ENCODE measurements at places on chromosomes 2 and 18.

DNA sequence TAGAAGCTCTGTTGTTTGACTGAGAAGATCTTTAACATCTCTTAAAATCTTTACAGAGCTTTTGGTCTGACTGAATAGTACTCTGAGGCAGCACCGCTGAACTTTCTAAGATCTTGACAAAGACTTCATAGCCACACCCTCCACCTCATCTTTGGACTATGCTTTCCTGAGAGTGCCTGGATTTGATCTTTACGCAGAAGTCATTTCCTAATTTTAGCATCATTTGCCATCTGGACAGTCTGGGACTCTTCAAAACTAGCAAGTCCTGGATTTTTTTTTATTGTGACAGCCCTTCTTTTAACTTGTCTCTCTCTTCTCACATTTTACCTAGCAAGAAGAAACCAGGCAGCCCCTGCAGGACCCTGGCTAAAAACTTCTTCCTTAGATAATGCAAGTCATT, 188.8 kb downstream of the CTIF start:
- DNase-seq, result no peak

- DNase-seq, result no peak
These were observed 244.6 kb downstream of the NR4A2 start for GRCh38 chr2:156087875-156088274.

DNA sequence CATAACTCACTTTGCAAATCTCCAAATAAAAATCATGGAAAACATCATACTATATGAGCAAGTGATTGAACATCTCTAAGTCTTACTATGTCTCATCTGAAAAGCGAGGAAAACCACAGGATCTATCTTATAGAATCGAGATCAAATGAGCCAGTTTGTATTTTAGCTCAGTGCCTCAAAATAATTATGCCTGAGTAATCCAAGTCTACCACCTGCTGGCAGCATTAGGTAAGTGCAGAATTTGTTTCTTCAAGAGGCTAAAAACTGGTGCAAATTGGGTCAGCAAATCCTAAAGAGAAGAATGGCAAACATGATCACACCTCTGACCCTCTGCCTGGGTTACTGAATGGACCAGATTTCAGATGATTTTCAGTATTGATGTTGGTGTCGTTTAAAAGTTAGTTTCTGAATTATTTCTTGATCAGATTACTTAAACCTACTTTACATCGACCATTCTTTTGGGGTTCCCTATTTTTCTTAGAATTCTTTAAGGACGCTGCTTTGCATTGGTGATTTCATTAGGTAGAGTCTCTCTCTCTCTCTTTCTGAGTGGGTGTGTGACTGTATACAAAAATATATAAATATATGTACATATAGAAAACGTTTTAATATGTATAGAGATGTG, 12.7 kb upstream of the FHOD3 start:
- peak; percentile 78 for DNase-seq

DNA sequence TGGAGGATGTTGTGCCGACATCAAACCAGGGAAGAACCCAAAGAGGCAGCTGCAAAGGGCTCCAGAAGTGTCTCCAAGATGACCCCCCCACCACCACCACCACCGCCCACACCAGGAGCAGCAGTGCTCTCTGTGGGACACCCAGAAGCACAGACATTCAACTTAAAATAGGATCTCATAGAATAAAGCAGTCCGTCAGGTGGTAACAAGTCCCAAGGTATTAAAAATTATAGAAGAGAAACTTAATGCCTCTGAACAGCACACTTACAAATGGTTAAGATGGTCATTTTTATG, 155.5 kb upstream of the ID2 start:
- no peak for DNase-seq

DNA sequence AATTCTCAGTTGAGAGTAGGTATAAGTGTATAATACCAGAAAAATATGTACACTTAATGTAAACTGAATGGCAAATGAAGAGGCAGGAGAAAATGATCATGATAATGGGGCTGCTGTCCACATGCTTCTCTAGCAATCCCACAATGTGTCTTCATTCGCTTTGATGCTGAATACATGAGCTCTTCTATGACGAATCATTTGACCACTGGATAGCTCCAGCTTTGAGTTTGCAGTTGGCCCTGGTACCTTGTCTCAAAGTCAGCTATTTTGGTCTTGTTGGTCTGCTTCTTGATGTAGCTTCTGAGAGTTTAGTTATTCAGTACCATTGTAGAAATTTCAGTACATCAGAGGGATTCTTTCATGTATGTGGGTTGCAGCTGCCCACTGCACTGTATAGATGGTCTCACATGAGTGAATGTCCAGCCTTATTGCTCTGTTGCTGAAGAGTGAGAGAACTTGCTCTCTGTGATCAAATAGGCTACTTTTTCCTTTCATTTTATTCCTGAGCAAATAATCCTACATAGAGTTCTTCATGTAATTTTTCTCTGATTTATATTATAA, 105.1 kb downstream of the TTC27 start:
- DNase-seq, result no peak

DNA sequence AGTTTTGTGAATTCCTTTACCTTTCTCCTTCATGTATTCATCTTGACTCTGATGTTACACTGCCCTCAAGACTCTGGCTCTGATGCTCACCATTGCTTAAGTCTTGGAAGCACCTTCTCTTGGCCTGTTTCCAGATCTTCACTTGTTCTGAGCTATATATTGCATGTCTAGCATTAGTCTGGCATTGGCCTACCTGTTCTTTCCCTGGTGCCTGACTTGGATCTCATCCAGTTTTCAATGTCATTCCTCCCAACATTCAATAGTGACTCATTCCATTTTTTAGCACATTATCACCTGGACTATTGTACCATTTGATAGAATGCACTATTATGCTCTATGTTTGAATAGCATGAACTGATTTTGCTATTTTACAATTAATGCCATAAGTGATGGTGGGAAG, 127.3 kb upstream of the NYAP2 start:
- DNase-seq, result peak; percentile 72

DNA sequence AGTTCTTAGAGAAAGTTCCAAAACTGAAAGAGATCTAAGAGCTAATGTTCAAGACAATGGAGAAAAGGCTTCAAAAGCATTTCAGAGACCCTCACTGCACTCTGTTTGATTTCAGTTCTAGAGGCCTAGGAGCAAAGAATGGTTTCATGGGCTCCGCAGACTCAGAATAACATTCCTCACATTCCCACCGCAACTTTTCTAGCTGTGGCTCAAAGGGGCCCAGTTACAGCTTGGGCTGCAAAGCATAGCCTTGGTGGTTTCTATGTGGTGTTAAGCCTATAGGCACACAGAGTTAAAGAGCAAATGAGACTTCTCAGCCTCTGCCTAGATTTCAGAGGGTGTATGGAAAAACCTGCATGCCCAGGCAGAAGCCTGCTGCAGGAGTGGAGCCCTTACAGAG, 73.0 kb downstream of the FSIP2 start:
- DNase-seq, result no peak

DNA sequence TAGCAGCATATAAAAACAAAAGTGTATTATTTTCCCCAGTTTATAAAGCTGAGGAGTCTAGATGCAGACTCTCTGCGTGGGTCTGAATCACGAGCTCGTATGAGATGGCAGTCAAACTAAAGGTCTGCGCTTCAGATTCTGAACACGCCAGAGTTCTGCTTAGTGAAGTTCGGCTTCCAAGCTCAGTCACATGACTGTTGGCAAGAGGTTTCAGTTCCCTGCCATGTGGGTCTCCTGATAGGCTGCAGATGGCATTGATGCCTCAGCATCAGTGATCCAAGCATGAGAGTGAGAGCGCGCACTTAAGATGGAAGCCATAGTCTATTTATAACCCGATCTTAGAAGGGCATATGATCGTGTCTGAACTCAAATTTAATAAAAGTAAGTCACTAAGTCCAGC, 242.8 kb upstream of the DOK6 start:
- DNase-seq, result no peak

- no peak for DNase-seq
These were observed 816.4 kb downstream of the SOCS6 start for GRCh38 chr18:71105078-71105819.

GRCh38 chr2:74043345-74044329, 58.9 kb downstream of the TET3 start:
- DNase-seq, result no peak

DNA sequence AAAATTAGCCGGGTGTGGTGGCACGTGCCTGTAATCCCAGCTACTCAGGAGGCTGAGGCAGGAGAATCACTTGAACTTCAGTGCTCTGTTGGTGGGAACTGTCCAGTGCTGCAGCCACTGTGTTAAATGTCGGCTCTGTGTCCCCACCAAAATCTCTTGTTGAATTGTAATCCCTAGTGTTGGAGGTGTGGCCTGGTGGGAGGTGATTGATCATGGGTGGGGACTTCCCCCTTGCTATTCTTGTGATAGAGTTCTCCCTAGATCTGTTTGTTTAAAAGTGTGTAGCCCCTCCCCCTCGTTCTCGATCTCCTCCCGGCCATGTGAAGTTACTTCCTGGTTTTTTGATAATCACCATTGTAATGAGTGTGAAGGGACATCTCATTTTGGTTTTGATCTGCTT, 9.8 kb upstream of the RPL31 start:
- DNase-seq, result no peak

- peak; percentile 33 for DNase-seq
These were observed 66.8 kb upstream of the ASAP2 start for GRCh38 chr2:9139491-9140443.

DNA sequence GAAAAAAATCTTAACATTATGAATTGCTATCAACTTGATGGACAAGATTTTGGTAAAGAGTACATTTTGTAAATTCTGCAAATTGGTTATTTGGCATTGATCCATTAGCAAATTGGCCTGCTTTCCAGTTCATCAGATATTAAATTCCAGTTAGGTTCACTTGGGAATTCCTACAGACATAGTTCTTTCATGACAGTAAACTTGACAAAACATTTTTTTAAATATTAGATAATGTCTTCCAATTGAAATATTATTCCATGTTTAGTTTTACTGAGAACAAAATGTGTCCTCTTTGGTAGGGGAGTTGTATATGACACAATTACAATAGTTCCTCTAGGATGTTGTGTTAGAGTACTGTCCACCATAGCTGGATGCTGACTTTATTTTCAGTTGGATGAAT, 141.9 kb downstream of the LCLAT1 start:
- DNase-seq, result no peak

DNA sequence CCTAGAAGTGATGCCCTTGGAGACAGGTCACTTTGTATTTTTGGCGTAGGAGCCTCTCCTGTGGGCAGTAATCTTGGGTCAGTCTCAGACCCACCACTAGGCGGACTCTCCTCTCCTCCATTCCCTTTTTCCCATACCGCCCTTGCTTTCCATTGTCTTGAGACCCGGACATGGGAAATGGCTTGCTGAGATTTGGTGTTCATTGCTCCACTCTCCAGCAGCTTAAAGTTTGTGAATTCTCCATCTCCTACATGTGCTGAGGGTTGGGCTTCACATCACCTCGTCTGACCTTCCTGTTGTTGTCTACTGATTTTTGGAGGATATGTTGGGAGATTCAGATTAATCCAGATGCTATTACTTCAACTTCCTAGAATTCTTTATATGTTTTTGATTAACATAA, 159.2 kb upstream of the RAB12 start:
- DNase-seq, result no peak

- DNase-seq, result no peak
These were observed 63.2 kb downstream of the DLGAP1 start for GRCh38 chr18:4391859-4392258.

DNA sequence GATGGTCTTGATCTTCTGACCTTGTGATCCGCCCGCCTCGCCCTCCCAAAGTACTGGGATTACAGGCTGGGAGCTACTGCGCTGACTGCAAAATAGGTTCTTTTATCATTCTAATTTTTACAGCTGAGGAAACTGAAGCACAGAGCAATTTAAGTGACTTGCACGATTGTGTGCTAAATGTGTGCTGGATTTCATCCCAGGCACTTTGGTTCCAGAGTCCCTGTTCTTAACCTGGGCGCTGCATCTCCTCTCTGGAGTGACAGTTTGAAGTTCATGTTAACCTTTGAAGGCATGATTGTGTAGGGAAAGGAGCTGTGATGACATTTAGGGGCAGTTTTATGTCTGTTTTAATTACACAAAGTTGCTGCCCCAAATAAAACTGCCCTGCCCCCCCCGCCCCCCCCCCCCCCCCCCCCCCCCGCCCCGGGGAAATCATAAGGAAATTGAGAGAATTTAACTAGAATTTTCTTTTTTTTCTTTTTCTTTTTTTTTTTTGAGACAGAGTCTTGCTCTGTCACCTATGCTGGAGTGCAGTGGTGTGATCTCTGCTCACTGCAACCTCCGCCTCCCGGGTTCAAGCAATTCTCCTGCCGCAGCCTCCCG, 5.6 kb downstream of the ACSL3 start:
- DNase-seq, result no peak

DNA sequence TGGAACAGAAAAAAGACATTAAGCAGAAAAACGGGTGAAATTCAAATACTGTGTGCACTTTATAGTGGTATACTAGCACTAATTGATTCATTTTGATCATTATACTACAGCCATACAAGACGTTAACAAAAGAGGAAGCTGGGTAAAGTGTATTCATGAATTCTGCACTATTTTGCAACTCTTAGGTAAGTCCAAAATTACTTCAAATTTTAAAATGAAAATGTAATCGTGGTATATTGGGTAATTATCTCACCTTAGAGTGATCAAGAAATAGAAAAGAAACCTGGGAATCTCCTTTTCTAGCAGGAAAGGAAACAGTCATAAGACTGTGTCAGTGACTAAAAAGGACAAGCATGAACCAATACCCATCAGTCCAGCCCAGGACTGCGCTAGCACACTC, 5.4 kb downstream of the TGFBRAP1 start:
- DNase-seq, result no peak

- DNase-seq, result no peak
These were observed 17.9 kb downstream of the GREB1 start for GRCh38 chr2:11551569-11552259.

DNA sequence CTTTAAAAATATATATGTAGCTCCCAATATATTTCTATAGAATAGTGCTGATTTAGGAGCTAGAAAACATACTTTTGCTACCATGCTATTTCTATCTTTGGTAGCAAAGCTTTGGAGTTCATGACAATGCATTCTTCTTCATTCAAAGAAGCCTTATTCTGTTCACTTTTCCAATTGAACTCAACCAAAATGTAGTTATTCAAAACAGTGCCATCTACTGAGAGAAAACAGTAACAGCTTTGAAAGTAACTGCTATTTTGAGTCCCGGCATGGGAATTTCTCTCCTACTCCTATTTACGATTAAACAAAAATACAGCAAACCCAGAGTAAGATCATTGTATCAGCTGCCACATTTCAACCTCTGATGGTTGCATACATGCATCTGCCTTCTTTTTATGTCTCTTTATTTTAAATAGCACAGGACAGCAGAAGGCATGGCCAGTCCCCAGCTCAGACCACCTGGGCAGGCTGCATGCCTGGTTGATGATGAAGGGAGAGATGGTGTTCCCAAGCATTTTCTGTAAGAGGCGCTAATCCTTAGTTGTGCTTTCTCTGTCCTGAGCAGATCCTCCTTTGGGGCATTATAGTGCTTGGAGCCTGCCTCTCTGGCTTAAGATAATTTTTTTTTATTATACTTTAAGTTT, 69.7 kb upstream of the SULT1C3 start:
- peak; percentile 14 for DNase-seq

- no peak for DNase-seq
These were observed 44.4 kb downstream of the RPIA start for GRCh38 chr2:88735853-88736252.

GRCh38 chr2:20625491-20626391, 25.2 kb downstream of the HS1BP3 start:
- peak; percentile 13 for DNase-seq

- DNase-seq, result no peak
These were observed 475 bp downstream of the SLC4A1AP start for GRCh38 chr2:27664154-27664574.

- DNase-seq, result no peak
These were observed 62.6 kb downstream of the MARCO start for GRCh38 chr2:119004602-119005001.

GRCh38 chr18:43863180-43863579, 585.9 kb upstream of the SYT4 start:
- no peak for DNase-seq
